NCI-H2081 treated with DMSO at 0.1 percent for 48 hours (cell line): ENCODE measurements at places on chromosomes 4 and X.

GRCh38 chrX:1597345-1598020 is 6.1 kb downstream of the AKAP17A start:
- no peak for DNase-seq

DNA sequence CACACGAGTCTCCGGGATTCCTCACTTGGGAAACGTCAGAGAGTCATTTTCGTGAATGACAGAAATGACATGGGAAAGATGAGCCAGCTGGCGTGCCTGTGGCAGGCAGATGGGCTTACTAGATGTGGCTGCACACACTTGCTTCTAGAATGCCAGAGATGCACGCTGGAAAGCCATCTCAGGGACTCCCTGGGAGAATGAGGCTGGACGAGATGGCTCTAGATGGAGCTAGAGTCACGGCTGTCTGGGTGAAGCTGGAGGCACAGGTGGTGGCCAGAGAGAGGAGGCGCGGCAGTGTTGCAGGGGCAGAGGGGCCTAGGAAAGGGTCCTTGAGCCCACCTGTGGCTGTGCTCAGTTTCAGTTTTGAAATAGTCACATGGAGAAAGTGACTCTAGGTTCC is 26.0 kb downstream of the TKTL1 start:
- no peak for DNase-seq

DNA sequence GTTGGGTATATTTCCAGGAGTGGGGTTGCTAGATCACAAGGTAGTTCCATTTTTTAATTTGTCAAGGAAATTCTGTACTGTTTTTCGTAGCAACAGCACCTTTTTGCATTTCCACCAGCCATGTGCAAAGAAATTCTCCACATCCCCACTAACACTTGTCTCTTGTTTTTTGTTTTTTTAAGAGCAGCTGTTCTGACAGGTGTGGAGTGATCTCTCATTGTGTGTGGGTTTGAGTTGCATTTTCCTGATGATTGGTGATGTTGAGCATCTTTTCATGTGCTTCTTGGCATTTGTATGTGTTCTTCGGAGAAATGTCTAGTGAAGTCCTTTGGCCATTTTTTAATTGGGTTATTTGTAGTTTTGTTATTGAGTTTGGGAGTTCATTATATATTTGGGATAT is 80.3 kb upstream of the PUDP start:
- no peak for DNase-seq

DNA sequence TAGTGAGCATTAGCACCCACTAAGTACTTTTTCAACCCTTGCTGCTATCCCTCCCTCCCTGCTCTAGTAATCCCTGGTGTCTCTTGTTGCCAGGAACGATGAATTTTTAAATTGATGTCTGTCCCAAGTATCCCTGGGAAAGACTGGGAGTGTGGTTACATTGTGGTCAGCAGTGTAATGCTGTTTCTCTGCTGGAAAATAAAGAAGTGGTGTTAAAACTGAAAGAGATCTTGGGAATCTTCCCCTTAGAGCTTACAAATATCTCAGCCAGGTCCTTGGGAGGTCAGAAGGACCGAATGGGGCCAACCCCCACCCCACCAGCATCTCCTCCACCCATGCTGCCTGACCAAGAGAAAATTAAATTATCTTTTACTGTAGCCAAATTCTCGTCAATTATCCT is 174.5 kb upstream of the MXRA5 start:
- no peak for DNase-seq

GRCh38 chr4:121980643-121981042 is 28.8 kb upstream of the TRPC3 start:
- DNase-seq: no peak

- no peak for DNase-seq
These were observed 35.6 kb downstream of the VCX3B start for GRCh38 chrX:8500203-8500602.

DNA sequence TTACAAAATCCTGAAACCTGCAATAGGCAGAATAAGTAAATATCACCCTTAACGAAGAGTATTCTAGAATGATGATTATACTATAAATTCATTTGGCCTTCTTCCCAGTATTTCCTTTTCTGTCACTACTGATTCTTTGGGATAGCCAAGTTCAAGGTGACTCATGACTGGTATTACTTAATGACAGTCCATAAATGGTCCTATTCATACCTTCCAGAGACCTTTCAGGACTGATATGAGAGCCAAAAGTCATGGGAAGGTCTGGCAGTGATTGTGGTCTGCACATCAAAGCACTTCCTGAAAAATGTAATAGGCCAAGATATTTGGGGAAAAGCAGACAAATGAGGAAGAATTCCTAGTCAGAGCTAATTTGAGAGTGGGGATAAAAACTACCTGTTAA is 239.6 kb upstream of the FAM47A start:
- no peak for DNase-seq

DNA sequence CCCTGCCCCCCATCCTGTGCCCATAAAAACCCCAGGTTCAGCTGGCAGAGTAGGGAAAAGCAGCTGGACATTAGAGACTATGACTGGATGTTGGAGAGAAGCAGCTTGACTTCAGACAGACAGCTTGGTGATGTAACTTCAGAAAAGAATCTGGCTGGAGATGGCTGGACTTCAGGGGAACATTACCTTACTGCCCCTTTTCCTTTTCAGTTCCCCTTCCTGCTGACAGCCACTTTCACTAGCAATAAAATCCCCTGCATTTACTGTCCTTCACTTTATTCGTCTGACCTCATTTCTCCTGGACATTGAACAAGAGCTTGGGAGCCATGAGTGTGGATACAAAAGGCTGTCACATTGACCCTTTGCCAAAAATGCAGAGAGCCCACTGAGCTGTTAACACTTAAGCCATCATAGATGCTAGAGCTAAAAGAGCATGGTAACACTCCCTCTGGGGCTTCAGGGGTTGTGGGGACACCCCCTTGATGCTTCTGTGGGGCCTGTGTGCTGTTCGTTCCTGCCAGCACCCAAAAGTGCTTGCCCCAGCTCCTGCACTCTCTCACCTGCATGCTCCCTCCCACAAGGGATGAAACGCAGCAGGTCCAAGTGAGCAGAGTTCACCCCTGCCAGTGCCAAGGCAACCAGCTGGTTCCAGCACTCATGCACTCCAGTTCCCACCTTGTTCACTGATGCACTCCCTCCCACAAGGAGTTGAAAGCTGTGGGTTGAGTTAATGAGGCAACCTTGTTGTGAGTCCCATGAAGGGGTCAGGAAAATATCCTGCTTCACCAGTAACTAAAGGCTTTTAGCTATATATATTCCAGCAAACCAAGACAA is 263.8 kb upstream of the NDST3 start:
- no peak for DNase-seq

DNA sequence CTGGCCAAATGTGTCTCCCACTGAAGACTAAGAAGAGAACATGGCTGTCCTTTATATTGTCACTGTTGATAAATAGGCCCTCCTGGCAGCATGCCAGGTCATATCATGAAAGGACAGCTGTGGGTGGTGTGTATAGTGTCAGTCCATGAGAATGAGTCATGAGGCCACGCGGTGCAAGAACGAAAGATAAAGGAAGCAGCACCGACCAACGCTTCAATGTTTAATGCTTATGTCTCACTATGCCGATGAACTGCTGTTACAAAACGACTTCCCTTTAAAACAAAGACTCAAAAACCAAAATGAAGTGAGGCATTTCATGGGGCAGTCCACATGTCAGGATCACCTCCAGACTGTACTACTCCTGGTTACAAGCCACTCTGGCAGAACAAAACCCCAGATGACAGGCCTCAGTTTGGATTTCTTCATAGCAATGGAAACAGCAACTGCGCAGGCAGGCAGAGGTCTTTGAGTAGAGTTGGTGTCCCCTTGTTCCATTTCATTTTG is 5.2 kb upstream of the TCEANC start:
- no peak for DNase-seq

GRCh38 chr4:19386786-19387185 is 864.9 kb upstream of the SLIT2 start:
- DNase-seq: no peak

DNA sequence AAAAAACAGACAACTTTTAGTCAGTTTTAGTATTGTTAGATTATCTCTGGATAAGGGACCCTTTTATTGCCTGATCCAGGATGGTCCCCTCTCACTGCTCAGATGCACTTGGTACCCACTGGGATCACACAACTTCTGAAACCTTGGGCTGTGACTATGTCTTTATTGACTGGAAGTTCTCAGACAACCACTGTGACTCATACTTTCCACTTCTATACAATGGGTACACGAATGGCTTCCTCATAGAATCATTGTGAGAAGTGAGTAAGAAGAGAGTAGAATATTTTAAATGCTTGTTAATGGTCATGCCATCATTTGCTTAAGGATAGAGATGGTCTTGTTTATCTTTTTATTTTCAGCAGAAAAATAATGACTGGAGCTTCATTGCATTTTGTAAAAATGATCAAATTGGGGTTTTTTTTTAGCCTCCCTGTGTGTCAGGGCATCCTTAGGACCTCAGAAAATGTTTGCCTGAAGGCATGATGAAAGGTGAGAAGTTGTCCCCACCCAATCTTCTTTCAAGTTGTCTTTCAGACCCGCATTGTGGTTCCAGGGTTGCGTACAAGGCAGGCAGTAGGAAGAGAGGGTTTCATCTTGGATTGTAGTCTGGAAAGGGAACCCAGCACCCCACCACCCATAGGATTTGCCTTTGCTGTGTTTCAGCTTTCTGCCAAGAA is 115.1 kb downstream of the CPEB2 start:
- DNase-seq: no peak

GRCh38 chrX:3371163-3371562 is 24.7 kb upstream of the MXRA5 start:
- no peak for DNase-seq

DNA sequence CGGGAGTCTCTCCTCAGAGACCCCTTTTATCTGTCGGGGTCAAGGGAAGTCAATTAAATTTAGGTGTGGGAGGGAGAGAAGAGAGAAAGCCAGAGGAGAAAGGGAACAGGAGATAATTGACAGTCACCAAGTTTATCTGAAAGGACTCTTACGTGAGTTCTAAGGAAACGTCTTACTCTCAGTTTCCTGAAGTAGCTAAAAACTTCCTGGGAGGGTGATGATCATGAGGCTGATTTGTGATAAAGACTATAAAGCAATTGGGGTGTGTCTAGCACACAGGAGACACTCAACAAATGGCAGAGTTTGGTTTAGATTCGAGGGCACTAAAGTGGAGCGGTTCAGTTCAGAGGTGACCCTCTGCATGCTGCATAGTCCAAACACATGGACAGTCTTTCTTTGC is 254.1 kb downstream of the FBXW7 start:
- no peak for DNase-seq

GRCh38 chr4:168860827-168861226 is 149.2 kb downstream of the CBR4 start:
- no peak for DNase-seq

- no peak for DNase-seq
These were observed 142.8 kb upstream of the PPP1R2C start for GRCh38 chrX:42920752-42921151.

- no peak for DNase-seq
These were observed 303.5 kb downstream of the BMPR1B start for GRCh38 chr4:95061220-95061619.

GRCh38 chrX:10173331-10173900 is 16.6 kb downstream of the CLCN4 start:
- DNase-seq: no peak

DNA sequence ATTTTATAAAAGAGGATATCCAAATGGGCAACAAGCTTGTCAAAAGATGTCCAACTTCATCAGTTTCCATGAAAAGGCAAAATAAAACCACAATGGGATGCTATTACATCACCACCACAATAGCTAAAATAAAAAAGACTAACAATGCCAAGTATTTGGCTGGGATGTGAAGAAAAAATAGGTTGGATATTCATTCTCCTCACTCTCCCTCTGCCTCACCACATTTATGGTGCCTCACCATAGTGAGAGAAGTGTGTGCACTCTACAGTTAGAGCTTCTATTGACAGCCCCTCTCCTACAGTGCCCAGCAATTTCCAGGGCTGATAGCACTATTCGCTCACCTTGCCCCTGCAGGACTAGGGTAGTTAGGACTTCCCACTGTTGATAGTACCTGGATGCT is 25.5 kb downstream of the VEGFC start:
- no peak for DNase-seq

DNA sequence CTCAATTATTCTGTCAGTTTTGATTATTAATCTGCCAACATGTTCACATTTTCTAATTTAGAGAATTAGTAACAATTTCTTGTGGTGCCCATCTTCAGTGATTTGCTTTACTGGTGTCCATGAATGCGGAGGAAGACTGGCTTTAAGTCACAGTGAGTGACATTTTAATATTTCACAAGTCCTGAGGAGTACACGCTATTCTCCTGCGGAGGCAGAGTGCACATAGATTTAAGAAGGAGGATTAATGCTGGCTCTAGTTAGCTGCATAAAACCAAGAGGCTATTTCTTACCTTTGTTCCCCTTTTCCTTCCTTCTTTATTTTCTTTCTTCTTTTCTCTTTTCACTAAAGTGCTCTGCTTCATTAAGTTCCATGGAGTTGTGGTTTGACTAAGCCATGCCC is 495.2 kb upstream of the IGFBP7 start:
- no peak for DNase-seq
